ENCODE measurements at places on chromosomes 5 and 9.
A peak's percentile ranks its signal among the peaks of the same experiment; 100 is the strongest.

- no peak for DNase-seq
Observed at GRCh38 chr9:3507395-3508077, 18.3 kb downstream of the RFX3 start.

DNA sequence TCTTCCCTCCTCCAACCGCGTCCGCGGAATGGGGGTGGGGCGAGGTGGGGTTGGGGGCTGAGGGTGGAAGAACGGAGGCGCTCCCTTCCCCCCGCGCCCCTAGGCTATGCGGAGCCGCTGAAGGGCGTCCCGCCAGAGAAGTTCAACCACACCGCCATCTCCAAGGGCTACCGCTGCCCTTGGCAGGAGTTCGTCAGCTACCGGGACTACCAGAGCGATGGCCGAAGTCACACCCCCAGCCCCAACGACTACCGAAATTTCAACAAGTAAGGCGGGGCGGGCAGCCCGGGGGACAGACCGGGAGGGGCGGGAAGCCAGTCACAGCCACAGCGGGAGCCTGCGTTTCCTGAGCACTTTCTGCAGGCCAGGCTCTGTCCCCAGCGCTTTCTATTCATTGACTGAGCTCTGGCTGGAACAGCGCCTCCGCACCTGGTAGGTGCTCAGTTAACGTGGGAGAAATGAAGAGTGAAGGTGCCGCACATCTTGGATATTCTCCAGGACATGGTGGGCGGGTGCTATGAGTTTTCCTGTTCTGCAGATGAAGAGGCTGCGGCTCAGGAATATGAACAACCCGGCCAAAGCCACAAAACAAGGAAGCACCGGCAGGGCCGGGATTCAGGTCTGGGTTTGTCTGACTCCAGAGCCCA is 11.3 kb downstream of the MYOZ3 start:
- DNase-seq: no peak

GRCh38 chr5:35939639-35940038 is 1.2 kb upstream of the CAPSL start:
- DNase-seq: no peak

- no peak for DNase-seq
Observed at GRCh38 chr9:79555474-79556089, 16.2 kb upstream of the TLE4 start.

- peak; percentile 21 for DNase-seq
Observed at GRCh38 chr5:115586525-115587146, 15.6 kb downstream of the TICAM2 start.

- DNase-seq: no peak
Observed at GRCh38 chr5:2014058-2014610, 131.4 kb upstream of the IRX4 start.

DNA sequence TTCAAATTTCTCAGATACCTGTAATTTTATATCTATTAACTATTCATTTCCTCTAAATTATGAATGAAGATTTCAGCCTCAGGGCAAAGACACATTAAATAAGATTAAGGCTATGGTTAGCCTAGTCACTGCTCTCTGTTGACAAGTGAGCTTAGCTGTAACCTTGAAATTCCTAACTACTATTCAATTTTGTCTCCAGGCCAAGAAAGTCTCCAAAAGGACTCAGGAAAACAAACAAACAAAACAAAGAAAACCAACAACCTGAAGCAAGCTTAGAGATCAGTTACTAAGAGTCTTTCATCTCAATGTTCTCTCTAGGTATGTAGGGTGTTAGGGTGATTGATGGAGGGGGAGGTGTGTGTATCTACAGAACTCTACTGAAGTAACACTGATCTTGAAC is 9.6 kb upstream of the CTNNAL1 start:
- DNase-seq: no peak

DNA sequence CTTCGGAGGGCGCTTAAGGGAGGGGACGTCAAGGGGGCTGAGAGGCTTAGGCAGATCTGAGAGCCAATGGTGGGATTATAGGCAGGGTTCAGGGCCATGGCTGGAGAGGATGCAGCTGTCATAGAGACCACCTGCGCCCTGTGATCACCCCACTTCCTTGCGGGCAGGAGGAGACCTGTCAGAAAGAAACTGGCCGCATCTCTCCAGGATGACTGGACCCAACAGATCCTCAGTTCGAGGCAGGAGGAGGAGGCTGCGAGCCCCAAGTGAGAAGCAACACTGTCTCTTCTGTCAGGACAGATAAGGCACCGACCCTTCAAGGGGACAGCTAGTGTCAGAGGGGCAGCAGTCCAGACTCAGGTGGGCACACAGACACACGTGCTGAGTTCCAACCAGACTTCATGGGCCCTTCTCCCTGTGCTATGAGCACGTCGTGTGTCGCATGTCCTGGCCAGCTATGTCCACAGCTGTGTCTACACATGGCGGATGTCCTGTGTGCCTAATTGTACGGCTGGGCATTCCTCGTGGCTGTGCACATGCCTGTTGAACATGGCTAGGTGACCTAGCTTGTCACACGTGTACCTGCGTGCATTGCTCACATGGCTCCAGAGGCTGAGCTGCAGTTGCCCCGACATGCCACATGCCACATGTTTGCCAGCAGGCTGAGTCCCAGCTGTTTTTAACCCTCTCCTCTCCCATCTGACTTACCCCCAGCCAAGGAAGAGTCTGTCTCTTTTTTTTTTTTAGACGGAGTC is 583 bp upstream of the AQP3 start:
- no peak for DNase-seq

DNA sequence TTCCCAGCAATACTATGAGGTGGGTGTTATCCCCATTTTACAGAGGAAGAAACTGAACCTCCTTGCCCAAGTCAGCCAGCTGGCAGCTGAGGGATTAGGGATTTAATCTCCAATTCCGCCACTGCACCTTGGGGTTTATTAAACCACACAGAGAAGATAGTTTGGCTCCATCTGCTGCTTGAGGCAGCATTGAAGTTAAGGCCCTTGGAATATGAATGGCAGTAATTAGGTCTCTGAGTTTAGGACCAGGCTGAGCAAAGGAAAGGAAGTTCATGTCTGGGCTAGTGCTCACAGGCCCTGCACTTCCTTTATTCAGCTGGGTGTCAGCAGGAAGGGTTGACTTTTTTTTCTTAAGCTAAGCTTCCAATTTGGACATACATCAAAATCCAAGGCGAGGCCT is 86.9 kb upstream of the GDNF start:
- DNase-seq: peak; percentile 0

DNA sequence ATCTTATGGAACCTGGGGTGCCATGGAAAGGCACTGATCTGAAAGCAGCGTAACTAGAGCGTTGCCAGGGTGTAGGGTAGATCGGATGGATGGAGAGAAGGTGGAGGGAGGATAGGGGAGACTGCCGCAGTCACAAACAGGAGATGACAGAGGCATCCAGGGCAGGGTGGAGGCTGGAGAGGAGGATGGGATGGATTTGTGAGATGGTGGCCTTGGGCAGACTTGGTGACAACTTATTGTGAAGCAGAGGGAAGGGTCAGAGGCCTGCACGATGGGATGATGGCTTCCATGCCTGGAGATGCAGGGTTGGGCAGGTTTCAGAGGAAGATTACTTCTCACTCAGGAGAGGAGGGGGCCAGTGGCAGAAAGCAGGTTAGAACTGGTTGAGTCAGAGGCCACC is 2.4 kb downstream of the GLIPR2 start:
- DNase-seq: no peak

DNA sequence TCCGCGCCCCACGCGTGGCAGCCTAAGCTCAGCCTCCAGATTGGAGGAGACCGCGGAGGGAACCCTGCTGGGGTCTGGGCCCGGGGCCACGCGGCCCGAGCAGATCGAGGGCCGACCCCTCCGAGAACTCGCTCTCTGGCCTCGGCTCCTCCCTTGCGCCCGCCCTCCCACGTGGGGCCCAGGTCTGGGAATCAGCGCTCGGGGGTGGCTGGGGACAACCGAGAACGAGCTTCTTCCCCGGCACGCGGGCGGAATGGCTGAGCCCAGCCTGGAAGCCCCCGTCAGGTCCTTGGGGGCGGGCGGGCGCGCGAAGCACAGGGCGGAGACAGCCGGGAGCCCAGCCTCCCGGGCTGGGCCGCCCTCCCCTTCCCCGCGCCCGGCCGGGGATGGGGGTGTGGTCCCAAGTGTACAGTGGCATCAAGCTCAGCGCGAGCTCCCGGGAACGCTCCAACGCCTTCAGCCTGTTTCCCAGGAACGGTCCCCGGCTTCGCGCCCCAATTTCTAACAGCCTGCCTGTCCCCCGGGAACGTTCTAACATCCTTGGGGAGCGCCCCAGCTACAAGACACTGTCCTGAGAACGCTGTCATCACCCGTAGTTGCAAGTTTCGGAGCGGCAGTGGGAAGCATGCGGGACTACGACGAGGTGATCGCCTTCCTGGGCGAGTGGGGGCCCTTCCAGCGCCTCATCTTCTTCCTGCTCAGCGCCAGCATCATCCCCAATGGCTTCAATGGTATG is at the start of gene SLC22A4:
Gene SLC22A4 (plus strand): TSS at position 403 of the 736 bp plus-strand sequence. CDS start 223 bp downstream, at position 626.
- peak; percentile 67 for DNase-seq

- DNase-seq: no peak
Observed at GRCh38 chr9:21381448-21382339, 3.5 kb downstream of the IFNA2 start.

GRCh38 chr9:38017149-38017884 is 51.7 kb downstream of the SHB start:
- no peak for DNase-seq

DNA sequence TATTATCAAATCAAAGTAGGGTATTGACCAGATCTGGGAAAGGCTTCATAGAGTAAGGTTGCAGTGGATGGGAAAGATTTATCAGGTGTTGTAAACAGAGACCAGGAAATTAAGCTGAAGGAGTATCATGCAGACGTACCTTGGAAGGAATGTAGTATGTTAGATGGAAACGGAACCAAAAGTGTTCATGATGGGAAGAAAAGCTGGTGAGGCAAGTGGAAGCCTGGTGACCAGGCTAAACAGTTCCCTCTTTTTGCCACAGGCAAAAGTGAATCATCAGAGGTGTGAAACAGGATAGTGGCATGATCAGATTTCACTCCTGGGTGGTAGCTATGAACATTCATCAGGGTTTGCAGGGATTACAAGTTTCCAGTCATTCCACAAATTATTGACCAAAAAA is 780.1 kb upstream of the DMAC1 start:
- no peak for DNase-seq

GRCh38 chr5:142945845-142946244 is 175.7 kb downstream of the ARHGAP26 start:
- DNase-seq: no peak

GRCh38 chr9:37978983-37979382 is 75.1 kb upstream of the SLC25A51 start:
- no peak for DNase-seq

DNA sequence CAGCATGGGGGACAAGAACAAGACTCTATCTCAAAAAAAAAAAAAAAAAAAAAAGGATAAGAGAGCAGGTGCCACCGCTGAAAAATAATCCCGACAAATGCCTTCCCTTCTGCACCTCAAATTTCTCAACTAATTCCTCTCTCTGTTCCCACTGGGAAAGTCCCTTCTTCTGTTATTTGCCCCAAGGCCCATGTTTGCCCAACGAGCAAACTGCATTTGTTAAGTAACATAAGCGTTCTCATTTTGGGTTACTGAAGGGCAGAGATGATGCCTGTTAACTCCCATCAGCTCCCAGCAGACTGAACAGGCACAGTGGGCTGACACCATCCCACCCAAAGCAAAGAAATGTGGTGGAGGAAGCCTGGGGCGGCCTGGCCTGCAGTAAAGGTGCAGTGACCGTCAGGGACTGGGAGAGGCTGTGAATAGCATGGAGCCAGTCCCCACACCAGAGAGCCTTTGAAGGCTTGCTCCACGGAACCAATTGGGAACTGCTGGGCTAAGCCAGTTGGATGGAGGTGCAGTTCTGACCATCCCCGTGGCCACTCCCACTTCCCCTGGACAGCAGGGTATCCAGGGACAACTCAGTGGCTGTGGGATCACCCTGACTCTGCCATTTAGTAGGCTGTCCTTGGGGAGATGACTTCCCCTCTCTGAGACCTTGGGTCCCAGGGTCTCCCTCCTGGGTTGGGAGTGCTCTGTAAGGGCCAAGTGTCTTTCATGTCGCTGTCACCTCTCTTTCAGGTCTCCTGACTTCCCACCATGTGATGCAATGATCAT is 149.7 kb upstream of the IER5L start:
- no peak for DNase-seq

- no peak for DNase-seq
Observed at GRCh38 chr9:33289496-33289895, 820 bp upstream of the NFX1 start.

DNA sequence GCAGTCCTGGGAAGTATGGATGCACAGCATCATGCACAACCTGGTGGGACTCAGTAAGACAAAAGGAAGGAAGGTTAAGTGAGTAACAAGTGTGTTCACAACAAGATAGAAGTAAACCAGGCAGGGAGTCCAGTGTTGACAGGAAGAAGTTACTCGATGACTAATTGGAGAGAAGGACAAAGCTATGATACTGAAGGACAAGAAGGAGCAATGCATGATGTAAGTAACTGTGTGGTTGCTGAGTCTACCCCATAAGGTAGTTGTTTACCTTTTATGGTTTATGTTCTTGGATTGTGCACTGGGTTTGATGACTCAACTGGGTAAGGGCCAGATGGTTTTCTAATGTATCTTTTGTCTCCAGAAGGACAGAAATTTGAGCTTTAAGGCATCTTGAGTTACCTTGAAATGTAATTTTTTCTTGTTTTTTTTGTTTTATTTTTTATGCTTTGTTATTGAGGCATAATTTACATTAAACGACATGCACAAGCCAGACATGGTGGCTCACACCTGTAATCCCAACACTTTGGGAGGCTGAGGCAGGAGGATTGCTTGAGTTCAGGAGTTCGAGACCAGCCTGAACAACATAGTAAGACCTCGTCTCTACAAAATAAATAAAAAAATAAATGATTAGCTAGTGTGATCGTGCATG is 89.2 kb upstream of the CAST start:
- peak; percentile 62 for DNase-seq

DNA sequence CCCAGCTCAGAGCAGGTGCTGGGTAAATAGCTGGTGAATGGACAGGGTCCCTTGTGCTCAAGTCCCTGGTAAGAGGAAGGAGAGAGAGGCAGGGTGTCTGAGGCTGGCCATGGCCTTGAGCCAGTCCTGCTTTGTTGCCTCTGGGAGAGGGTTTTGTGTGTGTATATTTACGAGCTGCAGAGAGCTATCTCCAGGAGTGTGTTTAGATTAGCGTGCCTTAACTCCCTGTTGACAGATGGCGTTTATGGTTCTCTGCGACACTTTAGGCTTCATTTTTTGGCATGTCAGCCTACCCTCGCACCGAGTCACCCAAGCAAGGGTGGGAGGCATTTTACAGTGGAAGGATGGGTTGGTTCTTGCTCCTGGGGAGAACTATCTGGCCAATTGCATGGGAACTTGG is 22.2 kb downstream of the HMCN2 start:
- no peak for DNase-seq

DNA sequence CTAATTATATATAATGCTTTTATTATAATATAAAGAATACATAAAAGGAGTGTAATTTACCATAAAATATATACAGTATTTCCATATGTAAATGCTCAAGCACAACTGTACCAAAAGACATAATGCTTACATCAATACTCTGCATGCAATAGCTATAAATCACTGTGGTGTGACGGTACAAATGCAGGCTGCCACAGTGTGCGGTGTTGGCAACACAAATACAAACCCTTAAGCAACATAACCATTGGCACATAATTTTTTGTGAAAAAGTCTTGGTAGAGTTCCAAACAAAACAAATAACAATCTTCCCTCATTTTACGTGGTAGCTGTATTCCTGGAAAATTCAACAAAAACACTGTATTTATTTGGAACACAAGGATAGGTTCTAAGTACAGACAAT is 1.9 kb upstream of the SHISAL2B start:
- no peak for DNase-seq

GRCh38 chr9:137487454-137488326 is 28.6 kb upstream of the NSMF start:
- no peak for DNase-seq

- no peak for DNase-seq
Observed at GRCh38 chr5:52356311-52356918, 431.3 kb upstream of the ITGA1 start.
